ENCODE measurements at places on chromosomes 2 and 18. TPM values are rescaled to one million over a fixed set of nuclear protein-coding genes. Genes with fewer than 3 reads are reported as not detected.

CDK5R2 gene
- total RNA-seq = not detected

ZNF396 gene
- total RNA-seq = 0.80 TPM

RGPD4 gene
- not detected for total RNA-seq

STAT4 gene
- total RNA-seq = 1.0 TPM

HOXD11 gene
- 0.24 TPM for total RNA-seq

REG3A gene
- total RNA-seq = not detected

PDE6D gene
- total RNA-seq = 17.4 TPM

NAT8 gene
- not detected for total RNA-seq

TRIM43 gene
- total RNA-seq = not detected

ADCYAP1 gene
- not detected for total RNA-seq

CCDC85A gene
- 4.6 TPM for total RNA-seq

UBXN2A gene
- 20.8 TPM for total RNA-seq

FAM237A gene
- not detected for total RNA-seq

TTC32 gene
- total RNA-seq = 6.6 TPM

FSHR gene
- total RNA-seq = not detected

COBLL1 gene
- total RNA-seq = 4.3 TPM

MYO5B gene
- 0.32 TPM for total RNA-seq

GPR148 gene
- not detected for total RNA-seq

DOCK10 gene
- total RNA-seq = 0.97 TPM

DNMT3A gene
- total RNA-seq = 5.9 TPM

CXCR4 gene
- total RNA-seq = 4.3 TPM

RRM2 gene
- not detected for total RNA-seq

MC5R gene
- total RNA-seq = not detected

ASTL gene
- not detected for total RNA-seq

All from gastrocnemius medialis (tissue), 4 donors.